ENCODE measurements at places on chromosomes 3 and 15. TPM values are rescaled to one million over a fixed set of nuclear protein-coding genes. Genes with fewer than 3 reads are reported as not detected.

The MINAR1 gene
- total RNA-seq = 0.59 TPM

The IL17RE gene
- total RNA-seq = 1.6 TPM

The IFT57 gene
- total RNA-seq = 47.3 TPM

The C3orf49 gene
- total RNA-seq = not detected

The GREM1 gene
- 5.9 TPM for total RNA-seq

The C3orf22 gene
- total RNA-seq = not detected

The ACTRT3 gene
- total RNA-seq = 3.5 TPM

The ZPLD1 gene
- total RNA-seq = not detected

The HCN4 gene
- total RNA-seq = 0.38 TPM

The FOXL2 gene
- 4.2 TPM for total RNA-seq

The UBA7 gene
- total RNA-seq = 0.37 TPM

The SNX22 gene
- 1.3 TPM for total RNA-seq

The COL6A5 gene
- not detected for total RNA-seq

The BFSP2 gene
- not detected for total RNA-seq
